ENCODE measurements at places on chromosomes 13 and 19.

GRCh38 chr19:13026462-13027370 is 31.4 kb downstream of the NFIX start:
- no peak for DNase-seq

- no peak for DNase-seq
Observed at GRCh38 chr13:21069561-21070004, 8.2 kb upstream of the LATS2 start.

GRCh38 chr19:48556163-48556562 is 4.2 kb downstream of the SULT2B1 start:
- DNase-seq, result no peak

GRCh38 chr13:23570099-23570920 is at the start of gene TNFRSF19:
Gene TNFRSF19, plus strand, starts transcription at chr13:23570412. Its CDS starts 19,772 bp downstream, at chr13:23590184.
- no peak for DNase-seq

GRCh38 chr19:13896227-13896626 is 9.7 kb downstream of the BRME1 start:
- no peak for DNase-seq

- no peak for DNase-seq
Observed at GRCh38 chr19:45664575-45664974, 3.4 kb upstream of the GIPR start.

All from neuronal stem cell (in vitro differentiated cells).